ENCODE measurements at places on chromosomes 12 and 14. TPM values are rescaled to one million over a fixed set of nuclear protein-coding genes. Genes with fewer than 3 reads are reported as not detected.

The CCDC175 gene
- total RNA-seq, result not detected

The HHIPL1 gene
- total RNA-seq, result 0.16 TPM

The PLEKHG7 gene
- not detected for total RNA-seq

The ZFHX2 gene
- total RNA-seq, result 0.76 TPM

The KCNA5 gene
- not detected for total RNA-seq

The LRRC74A gene
- not detected for total RNA-seq

The STYK1 gene
- 0.30 TPM for total RNA-seq

The KLRC1 gene
- total RNA-seq, result not detected

The OSBPL8 gene
- 20.6 TPM for total RNA-seq

The CLBA1 gene
- 16.4 TPM for total RNA-seq

The FAM186B gene
- total RNA-seq, result 0.19 TPM

The SERPINA10 gene
- total RNA-seq, result not detected

The SLC8A3 gene
- not detected for total RNA-seq

The FAM181A gene
- total RNA-seq, result not detected

The SMARCC2 gene
- total RNA-seq, result 32.0 TPM

The NYNRIN gene
- 0.23 TPM for total RNA-seq

The MANSC4 gene
- total RNA-seq, result not detected

The IRAK3 gene
- 0.91 TPM for total RNA-seq

The CLEC1B gene
- not detected for total RNA-seq

The CLEC7A gene
- not detected for total RNA-seq

The FICD gene
- total RNA-seq, result 3.0 TPM

The CD69 gene
- not detected for total RNA-seq

The XPOT gene
- 49.7 TPM for total RNA-seq

The FUT8 gene
- 11.3 TPM for total RNA-seq

The IFNG-AS1 gene
- total RNA-seq, result not detected

The CMA1 gene
- total RNA-seq, result not detected

The ANP32D gene
- total RNA-seq, result not detected

The GPR84 gene
- 0.15 TPM for total RNA-seq

The CLEC9A gene
- not detected for total RNA-seq

The SSPN gene
- total RNA-seq, result 0.70 TPM

The AKT1 gene
- 118 TPM for total RNA-seq

The RTN1 gene
- not detected for total RNA-seq

The KRT73 gene
- total RNA-seq, result not detected

The IL31 gene
- not detected for total RNA-seq

The INSM2 gene
- total RNA-seq, result not detected

The MIPOL1 gene
- 3.0 TPM for total RNA-seq

The KCNH3 gene
- total RNA-seq, result 2.3 TPM

The FOXA1 gene
- 7.6 TPM for total RNA-seq

The IQSEC3 gene
- not detected for total RNA-seq

The FBRSL1 gene
- 70.8 TPM for total RNA-seq
